ENCODE measurements at places on chromosomes 5 and 9.

GRCh38 chr9:37348917-37349316 is 73.6 kb upstream of the GRHPR start:
- DNase-seq, result no peak

DNA sequence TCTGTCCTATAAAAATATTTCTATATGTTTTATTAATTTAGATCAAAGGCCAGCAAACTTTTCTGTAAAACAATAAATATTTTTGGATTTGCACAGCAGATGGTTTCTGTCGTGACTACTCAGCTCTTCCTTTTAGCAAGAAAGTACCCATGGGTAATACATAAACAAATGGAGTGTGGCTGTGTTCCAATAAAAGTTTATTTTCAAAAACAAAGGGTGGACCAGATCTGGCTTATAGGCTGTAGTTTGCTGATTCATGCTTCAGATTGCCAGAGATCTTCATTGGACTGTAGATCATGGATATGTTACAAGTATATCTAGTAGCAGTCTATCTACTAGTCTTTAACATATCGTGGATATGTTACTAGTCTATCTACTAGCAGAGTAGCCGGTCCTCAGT is 590.5 kb downstream of the CSNK1G3 start:
- no peak for DNase-seq

GRCh38 chr9:122940454-122940748 is 419 bp upstream of the RABGAP1 start:
- DNase-seq, result no peak

- no peak for DNase-seq
Observed at GRCh38 chr9:116337015-116337414, 183.4 kb downstream of the PAPPA start.

- DNase-seq, result no peak
Observed at GRCh38 chr9:70902692-70903131, 218.7 kb downstream of the TRPM3 start.

- no peak for DNase-seq
Observed at GRCh38 chr5:55363856-55364255, 56.1 kb downstream of the MTREX start.

GRCh38 chr5:138964647-138965201 is 89.6 kb upstream of the LRRTM2 start:
- no peak for DNase-seq

- DNase-seq, result no peak
Observed at GRCh38 chr5:76274571-76274970, 128.5 kb upstream of the IQGAP2 start.

DNA sequence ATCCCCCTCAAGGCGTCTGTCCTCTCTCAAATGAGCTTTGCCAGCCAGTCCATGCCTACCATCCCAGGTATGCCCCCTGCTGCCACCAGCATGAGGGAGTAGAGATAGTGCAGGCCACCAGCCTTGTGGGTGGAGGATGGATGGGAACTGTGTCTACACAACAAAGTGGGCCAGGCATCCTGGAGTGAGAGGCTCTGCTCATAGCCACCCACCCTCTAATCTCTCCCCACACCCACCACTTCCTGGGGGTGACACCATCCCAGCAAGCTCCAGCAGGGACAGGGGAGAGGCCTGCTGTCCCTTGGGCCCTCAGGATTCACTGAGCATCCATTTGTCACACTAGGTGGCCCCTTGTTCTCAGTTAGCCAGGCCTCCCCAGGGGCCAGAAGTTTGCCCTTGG is 25.5 kb upstream of the FOXI1 start:
- DNase-seq, result no peak

DNA sequence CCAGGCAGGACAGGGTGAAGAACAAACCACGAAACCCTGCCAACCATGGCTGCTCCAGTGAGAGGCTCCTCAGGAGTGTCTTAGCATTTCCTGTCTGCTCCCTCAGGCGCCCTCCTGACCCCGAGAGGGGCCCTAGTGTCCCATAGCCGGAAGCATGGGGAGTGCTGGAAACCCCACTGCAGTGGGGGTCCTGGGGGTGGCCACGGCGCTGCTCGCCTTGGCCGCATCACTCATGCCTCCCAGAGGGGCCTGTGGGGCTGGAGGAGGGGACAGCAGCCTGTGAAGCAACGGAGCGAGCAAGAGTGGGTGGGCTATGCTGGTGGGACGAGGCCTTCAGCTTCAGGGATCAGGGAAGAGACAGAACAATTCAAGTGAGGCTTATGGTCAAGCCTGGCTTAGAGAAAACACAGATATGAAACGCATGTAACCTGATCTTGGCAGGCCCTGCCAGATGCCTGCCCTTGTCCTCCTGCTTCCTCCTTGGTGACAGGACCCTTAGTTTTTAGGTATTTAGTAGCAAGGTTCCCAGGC is 219.1 kb downstream of the FANCC start:
- DNase-seq, result no peak

DNA sequence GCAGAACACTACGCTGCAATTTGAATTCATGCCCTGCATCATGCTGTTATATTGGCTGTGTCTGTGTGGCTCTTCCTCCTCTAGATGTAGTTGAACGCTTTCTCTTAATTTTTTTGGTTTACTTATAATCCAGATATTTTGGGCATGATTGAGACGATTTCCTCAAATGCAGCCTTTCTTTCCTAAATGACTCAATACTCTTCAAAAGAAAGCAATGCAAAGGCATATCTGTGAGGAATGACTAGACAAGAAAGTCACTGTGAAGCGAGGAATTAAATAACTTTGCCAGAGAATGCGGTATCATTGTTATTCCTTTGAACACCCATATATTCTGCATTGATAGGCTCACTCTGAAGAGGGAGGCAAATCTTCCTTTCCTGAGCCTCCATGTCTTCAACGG is 152.8 kb downstream of the YIPF5 start:
- no peak for DNase-seq

DNA sequence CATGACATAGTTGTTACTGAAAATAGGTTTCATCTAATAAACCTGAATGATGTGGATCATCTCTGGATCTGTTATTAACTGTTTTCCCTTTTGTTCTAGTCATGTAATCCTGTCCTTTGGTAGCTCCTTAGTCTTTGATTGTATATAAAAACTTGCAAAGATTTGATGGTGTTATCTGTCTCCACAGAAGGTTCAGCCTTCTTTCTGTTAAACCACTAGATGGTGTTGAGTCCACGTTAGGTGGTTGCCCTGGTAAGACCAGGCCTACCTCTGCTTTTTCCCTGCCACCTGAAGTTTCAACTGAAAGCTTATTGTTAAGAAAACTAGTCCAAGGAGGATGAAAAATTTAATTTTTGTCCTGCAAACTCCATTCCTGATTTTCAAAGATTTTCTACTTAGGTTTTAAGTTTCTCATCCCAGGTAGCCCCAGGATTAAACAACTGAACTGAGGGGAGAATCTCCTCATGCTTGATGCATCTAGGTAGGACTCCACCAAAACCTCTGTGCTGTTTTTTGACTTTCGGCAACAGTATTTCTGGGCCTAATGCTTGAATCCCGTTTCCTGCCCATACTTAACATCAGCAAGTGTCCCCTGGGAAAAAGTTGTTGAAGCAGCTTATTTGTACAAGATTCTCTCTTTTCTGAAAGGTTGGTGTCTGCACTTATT is 68.5 kb downstream of the RICTOR start:
- no peak for DNase-seq

DNA sequence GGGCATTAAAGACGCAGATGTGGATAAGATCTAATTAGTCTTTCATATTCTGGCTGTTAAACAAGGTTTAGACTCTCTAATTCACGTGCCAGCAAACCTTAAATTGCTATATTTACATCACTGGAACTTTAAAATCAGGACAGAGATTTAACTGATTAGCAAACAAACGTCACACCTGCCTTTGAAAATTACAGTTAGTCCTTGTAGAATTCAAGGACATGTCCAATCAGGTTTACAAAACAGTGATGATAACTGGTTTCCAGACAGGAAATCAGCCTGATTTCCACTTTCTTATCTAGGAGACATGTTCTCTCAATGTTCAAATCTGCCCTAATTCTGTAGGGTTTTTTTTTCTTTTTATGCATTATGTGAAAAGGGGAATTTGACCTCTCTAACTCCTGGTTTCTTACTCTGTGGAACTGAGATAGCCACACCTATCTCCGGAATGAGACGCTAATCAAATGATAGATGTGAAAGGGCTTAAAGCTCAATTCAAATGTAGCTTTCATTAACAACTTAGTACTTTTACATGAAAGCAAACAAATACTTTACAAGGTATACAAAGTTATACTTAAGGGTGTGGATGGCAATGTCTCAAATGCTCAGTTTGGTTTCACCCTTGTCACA is 26.5 kb downstream of the SPINK5 start:
- no peak for DNase-seq

GRCh38 chr5:137843676-137844299 is 23.9 kb upstream of the MYOT start:
- DNase-seq, result no peak

DNA sequence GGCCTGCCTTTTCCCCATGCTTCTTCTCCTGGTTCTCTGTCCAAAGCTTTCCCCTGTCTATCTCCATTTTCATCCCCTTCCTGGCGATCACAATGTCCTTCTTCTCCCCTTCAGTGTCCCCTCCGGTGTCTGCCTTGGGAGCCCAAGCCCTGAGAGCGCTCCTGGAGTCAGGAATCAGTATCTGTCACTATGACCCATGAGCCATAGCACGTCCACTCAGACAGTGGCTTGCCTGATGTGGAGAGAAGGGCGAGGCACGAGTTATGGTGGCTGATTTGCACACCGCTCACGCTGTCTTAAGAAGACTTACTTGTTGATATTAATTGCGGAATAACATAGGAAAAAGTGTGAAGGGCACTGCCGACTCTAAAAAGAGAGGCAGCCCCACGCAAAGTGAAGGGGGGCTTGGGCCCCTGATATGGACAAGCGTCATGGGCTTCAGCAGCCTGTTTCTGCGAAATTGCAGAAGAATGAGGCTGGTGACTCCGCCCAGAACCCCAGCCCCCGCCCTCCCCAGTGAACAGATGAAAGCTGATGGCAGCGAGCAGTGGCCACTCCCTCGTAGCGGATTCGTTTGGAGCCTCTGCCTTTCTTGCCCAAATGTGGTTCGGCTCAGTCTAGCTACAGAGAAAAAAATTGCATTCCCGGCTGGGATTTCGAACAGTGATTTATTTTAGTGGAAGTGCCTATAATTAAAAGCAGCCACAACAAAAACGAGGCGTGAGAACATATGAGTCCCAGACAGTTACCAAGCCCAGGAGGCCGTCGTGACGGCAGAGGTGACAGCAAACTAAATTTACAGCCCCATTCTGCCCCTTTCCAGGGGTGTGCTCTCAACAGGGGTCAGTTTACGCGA is 149.8 kb downstream of the ICE1 start:
- DNase-seq, result no peak

Measured in activated gamma-delta T cell treated with Interleukin-2 at 50 U/mL for 16 hours (primary cell).